A549 treated with AZD2906 at 1 μM for 4 hours (cell line): ENCODE measurements at places on chromosomes 11 and 22. TPM values are rescaled to one million over a fixed set of nuclear protein-coding genes. Genes with fewer than 3 reads are reported as not detected.

FIBIN gene
- 0.02 TPM in 1 of 5 replicates, not detected in the others for total RNA-seq

APOL4 gene
- 0.01 to 0.05 TPM (median 0.03 TPM) in 4 of 5 replicates, not detected in the other for total RNA-seq

CFAP300 gene
- 5.2 to 6.5 TPM (median 5.6 TPM) in 5 replicates for total RNA-seq

CRYBB2 gene
- total RNA-seq: 0.07 TPM in 1 of 5 replicates, not detected in the others
